ENCODE measurements at places on chromosomes 16 and 17.

- no peak for DNase-seq
Measured at GRCh38 chr17:82490512-82491195, 28.9 kb upstream of the FOXK2 start.

DNA sequence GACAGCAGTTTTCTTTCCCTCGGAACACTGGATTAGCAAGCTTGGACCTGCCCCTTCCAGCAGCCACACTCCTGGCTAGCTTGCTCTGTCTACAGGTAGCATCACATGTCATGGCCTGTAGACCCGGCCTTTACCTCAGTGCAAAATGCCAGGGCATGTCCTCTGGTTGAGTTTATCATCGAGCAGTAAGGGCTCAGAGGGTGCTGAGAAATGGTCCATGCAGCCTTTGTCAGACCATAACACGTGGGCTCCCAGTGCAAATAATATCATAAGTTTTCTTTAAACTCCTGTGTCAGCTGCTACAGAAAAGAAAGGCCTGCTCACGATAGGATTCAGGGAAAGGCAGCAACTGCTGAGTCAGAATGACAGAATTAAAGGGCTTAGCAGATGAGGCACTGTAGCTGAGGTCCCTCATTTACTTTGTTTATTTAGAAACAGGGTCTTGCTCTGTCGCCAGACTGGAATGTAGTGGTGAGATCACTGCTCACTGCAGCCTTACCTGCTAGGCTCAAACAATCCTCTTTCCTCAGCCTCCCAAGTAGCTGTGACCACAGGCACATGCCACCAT, 8.0 kb upstream of the GNA13 start:
- no peak for DNase-seq

GRCh38 chr17:68511254-68511670, 968 bp upstream of the PRKAR1A start:
- no peak for DNase-seq

GRCh38 chr16:2432286-2432685, 3.0 kb downstream of the CCNF start:
- no peak for DNase-seq
